ENCODE measurements at places on chromosomes 6 and 20.

- no peak for DNase-seq
Observed at GRCh38 chr20:17449031-17449430, 82.1 kb downstream of the BFSP1 start.

DNA sequence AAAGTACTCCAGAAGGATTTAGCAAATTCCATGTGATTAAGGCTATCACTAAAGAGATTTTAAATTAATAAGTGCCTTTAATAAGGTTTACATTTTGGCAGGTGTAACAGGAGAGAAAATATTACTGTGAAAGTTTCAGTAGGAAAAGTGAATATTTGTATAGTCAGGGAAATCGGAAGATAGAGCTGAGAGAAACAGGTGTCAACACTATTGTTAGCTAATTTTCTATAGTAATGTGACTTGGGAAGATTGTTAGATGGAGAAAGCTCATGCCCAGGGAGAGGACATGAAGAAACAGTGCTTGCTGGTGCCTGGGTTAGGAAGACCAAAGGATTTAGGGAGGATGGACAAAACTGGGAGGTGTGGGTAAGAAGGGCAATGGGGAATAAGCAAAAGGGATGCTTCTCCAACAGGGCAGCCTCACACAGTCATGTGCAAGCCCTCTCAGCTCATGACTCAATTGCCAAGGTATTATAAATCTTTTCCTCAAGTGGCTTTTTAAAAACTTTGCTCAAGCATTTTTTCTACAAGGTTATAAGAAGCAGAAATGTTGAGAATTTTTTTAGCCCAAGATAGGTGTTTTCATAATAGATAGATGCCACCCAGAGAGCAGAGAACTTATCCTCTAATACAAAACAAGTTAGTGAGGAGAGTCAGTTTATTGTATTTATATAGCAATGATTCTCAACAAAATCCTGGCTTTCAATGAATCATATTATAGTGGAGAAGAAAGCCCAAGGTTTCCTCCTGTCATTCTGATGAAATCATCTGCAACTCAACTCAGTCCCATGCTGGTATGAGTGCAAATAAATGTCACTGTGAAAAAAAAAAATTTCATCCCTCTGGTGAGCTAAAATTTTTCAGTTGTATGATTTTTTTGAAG, 325.2 kb upstream of the NT5E start:
- DNase-seq = no peak

GRCh38 chr6:53593001-53593488, 48.1 kb upstream of the GCLC start:
- no peak for DNase-seq

DNA sequence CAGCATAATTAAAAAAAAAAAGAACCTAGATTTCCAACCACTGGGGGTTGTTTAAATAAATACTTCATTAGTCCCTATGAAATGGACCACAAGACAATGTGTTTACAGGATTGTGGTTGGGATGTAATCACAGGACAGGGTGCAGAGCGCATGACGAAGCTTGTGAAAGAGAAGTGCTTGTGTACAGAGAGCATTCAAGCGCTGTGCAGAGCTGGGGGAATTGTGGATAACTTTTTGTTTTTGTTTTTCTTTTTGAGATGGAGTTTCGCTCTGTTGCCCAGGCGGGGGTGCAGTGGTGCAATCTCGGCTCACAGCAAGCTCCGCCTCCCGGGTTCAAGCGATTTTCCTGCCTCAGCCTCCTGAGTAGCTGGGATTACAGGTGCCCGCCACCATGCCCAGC, 22.3 kb downstream of the LAMA5 start:
- no peak for DNase-seq

- DNase-seq = no peak
Observed at GRCh38 chr20:50330504-50331313, 140.1 kb downstream of the CEBPB start.

DNA sequence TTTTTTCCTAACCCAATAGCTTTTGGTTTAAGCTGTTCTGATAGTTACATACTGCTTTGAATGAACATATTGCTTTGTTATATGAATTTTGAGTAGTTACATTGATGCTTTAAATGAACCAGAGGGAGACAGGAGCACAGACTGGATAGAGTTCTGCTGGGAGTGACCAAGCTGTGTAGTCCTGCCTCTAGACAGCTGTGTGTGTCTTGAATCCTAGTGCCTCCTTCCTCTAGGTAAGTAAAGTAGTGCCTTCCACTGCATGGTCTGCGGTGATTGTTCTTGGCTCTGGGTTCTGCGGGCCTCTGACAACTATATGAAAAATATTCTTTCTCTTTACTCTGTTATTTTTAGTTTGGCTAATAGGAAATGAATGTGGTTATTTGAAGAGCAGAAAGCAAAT, 46.0 kb upstream of the ADGRG6 start:
- DNase-seq = no peak

DNA sequence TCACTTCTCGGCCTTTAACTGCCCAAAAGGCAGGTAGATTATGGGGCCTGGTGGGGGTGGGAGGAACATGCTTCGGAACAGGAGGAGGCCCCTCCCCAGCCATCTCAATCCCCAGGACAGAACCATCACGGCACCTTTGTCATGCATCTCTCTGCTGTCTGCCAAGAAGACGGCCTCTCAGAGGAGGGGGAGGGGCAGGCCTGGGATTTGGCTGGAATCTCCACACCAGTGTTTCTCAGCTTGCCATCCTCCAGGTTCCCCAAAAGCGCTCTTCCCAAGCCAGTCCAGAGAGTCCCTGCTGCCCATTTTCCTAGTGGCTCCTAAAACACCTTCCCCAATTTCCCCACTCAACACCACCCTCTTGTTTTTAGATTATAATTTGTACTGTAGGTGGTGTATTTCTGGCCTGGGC, 2.5 kb upstream of the POU5F1 start:
- DNase-seq = no peak

- DNase-seq = no peak
Observed at GRCh38 chr6:151814614-151815013, 7.1 kb downstream of the ESR1 start.

DNA sequence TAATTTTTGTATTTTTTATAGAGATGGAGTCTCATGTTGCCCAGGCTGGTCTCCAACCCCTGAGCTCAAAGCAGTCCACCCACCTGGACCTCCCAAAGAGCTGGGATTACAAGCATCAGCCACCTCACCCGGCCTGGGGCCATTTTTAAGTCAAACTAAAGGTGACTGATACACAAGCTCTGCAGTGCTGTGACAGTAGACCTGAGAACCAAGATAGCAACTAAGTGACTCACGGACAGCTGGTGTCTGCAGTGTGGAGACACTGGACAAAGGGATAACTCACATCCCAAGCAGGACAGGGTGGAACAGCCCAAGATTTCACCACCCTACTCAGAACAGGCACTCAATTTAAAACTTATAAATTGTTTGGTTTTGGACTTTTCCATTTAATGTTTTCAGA, 402.5 kb downstream of the CD83 start:
- DNase-seq = no peak

- DNase-seq = no peak
Observed at GRCh38 chr6:117072134-117072533, 193.2 kb upstream of the VGLL2 start.

- no peak for DNase-seq
Observed at GRCh38 chr6:168355716-168356522, 36.3 kb upstream of the DACT2 start.

DNA sequence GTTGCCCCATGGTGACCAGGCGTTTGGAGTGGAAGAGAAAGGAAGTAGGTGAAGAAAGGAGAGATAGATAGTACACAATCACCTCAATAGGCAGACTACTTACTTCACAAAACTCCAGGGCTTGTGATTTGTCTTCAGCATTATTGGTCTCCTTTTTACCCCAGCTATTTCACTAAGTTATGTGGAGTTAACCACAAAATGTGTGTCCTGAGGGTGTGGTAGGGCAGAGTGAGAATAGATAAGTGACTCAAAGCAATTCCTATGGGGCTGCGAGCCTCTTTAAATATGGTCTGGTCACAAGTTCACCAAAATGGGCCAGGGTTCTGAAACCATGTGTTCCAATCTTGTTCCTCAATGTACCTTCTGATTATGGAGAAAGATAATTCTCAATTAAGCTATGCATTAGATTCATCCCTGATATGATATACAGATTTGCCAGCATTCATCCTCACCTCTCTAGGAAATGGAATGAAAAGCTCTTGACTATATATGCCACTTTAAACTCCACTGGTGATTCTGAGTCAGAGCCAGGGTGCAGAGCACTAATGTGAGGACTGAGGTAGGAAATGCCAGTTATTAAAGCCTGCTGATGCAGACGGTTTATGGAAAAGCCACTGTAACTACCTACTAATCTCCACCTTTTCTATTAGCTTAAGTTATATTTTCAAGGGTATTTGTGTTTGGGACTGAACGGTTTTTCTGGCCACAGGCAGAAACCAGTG, 310.6 kb upstream of the MANEA start:
- no peak for DNase-seq

- DNase-seq = no peak
Observed at GRCh38 chr6:87993356-87993755, 54.3 kb upstream of the SPACA1 start.

GRCh38 chr6:44076356-44077213, 50.7 kb downstream of the MRPL14 start:
- DNase-seq = no peak

GRCh38 chr6:100281471-100281901, 183.2 kb downstream of the SIM1 start:
- DNase-seq = no peak

DNA sequence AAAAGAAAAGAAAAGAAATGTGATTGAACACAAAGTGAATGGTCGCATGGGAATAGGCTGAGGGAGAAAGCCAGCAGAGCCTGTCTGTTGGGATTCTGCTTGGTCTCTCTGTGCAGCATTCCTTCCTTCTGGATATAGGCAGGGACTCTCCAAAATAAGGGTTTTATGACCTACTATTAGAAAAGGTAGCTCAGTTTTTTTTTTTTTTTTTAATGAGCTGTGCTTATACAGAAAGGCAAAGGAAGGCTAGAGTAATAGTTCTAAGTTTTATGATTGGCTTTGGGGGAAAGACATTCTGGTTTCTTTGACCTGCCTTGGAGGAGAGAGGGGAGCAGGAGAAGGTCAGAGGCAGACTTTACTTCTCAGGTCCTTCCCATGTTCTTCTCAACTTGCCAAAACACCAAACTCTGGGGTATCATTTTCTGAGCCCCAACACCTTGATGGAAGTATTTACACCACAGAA, 18.8 kb upstream of the IER3 start:
- DNase-seq = no peak

- DNase-seq = peak; percentile 74
Observed at GRCh38 chr20:2729251-2729713, 36.7 kb downstream of the EBF4 start.

DNA sequence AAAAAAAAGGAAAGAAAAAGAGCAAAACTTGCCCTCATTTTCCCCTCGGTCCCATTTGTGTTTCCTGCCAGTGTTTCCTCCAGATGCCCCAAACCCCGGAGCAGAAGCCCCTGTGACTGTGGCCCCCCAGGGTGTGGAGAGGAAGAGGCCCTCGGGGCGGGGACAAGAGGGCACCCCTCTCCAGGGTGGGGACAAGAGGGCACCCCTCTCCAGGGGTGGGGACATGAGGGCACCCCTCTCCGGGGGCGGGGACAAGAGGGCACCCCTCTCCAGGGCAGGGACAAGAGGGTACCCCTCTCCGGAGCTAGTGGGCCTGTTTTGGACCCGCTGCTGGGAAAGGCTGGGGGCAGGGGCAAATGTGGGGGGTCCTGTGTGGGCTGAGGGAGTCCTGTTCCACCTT, 13.1 kb downstream of the MYT1 start:
- DNase-seq = no peak

GRCh38 chr20:35561268-35561667, 19.4 kb downstream of the ERGIC3 start:
- DNase-seq = no peak

DNA sequence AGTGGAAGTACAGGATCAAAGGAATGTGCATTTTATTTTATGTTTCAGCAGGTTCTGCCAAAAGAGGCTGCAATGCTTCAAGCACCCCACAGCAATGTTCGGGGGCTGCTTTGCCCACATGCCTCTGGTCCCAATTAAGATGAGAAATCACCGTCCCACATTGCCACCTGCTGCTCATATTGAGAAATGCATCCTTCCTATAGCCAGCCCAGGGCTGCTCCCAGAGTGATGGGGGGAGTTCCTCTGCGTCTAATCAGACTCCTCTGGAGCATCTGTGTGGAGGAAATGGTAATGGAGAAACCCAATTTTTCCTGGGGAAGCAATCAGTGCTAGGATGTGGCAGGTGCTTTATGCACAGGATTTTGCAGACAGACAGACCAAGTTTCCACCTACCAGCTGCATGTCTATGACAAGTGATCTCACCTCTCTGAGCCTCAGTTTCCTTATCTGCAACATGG, 33.7 kb downstream of the PTGIS start:
- peak; percentile 82 for DNase-seq

- DNase-seq = no peak
Observed at GRCh38 chr6:24902782-24903181, 33.0 kb downstream of the RIPOR2 start.

- DNase-seq = no peak
Observed at GRCh38 chr6:27777614-27778355, 134.4 kb downstream of the OR2B2 start.

DNA sequence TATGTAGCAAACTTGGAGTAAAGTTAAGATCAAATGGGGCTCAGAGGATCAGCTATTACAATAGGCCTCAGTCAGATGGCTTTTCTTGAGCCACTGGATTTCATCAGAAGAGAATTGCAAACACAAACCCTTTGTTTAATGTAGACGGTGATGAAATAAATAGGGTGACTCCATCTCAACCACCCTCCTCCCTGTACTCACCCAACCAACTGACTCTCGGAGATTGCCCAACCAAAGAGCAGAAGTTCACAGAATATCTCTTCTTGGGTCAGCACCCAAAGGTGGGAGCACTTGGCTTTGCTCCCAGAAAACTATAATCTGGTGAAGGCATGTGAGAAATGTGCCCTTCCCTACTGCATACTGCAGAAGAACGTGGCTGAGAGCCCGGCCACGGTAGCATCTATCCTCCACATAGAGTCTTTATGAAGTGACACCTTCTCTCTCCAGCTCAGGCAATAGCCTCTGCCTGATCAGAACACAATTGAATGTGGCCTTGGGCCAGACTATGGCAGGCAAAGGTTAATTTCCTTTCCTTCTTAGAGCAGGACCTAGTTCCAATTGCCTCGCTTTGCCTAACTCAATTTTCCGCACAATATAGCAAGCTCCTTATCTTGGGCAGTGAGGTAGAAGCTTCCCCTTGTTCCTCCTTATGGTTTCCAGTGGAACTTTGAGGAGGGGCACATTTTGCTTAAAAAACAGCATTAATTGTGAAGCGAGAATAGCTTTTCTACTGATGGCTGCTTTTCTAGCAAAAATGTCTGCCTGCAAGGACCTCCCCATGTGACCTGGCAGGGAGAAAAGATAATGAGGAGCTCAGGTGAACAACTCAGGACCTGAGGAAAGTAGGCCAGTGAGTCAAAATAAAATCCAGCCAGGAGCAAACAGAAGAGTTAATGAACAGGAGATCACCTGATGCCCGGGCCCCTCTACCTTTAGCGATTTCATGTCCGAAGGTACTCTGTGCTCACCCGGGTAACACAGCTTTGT, 79.4 kb downstream of the GFOD1 start:
- no peak for DNase-seq

GRCh38 chr20:44745598-44746366, at the start of gene KCNK15:
TSS of gene KCNK15 (plus strand) at chr20:44745865. CDS start at chr20:44745911, 46 bp downstream.
- DNase-seq = peak; percentile 75

GRCh38 chr6:124373386-124373785, 569.7 kb downstream of the NKAIN2 start:
- no peak for DNase-seq

All from activated CD8-positive, alpha-beta memory T cell treated with anti-CD3 and anti-CD28 coated beads for 24 hours (primary cell).